ENCODE measurements at places on chromosomes 5 and 9.

GRCh38 chr9:115439641-115440040 lies 321.7 kb upstream of the TNC start:
- no peak for DNase-seq

GRCh38 chr9:120474591-120475243 lies 105.2 kb downstream of the CDK5RAP2 start:
- DNase-seq: no peak

DNA sequence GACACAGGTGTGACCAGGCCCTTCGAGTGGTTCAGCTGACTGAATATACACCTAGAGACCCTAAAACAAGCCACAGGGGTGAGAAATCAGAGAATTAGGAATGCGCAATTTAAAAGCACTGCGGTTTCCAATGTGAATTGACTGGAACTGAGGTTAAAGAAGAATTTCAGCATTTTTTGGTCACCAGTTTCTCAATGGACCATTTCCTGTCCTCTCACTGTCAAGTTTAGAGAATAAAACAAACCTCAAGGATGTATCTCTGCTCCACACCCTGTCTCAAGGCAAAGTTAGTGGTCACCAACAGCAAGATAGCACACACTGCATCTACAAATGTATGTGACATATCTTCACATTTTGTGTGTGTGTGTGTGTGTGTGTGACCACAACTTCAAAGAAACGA lies 143.8 kb upstream of the MAP3K1 start:
- no peak for DNase-seq

DNA sequence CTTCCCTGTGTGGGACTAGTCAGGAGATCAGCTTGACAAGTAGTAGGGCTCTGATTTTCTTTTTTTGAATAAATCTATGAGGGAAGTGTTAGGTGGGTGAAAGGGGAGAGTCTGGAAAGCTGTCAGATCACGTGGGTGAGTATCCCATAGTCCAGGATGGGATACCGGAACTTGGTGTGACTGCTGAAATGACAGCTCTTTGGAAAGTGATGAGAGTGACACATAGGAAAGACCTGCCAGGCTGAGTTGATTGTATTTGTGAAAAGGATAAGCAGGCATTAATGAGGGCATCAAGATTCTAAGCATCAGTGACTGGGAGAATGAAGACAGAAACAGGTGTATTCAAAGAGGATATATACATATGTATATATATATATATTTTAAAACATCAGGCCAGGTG lies 35.6 kb downstream of the ACTBL2 start:
- no peak for DNase-seq
